ENCODE measurements at places on chromosomes 13 and 19.

DNA sequence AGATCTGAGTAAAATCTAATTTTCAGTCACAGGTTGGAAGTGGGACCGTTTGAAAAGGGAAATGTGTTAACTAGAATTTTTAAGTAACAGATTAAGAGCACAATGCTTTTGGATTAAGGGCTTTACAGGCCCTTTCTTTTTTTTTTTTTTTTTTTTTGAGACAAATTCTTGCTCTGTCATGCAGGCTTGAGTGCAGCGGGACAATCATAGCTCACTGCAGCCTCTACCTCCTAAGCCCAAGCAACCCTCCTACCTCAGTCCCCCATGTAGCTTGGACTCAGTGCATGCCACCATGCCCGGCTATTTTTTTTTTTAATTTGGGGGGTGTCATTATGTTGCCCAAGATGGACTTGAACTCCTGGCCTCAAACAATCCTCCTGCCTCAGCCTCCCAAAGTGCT, 363.7 kb downstream of the LIG4 start:
- no peak for DNase-seq

- no peak for DNase-seq
These were observed 26.2 kb downstream of the SLC8A2 start for GRCh38 chr19:47445527-47445926.

DNA sequence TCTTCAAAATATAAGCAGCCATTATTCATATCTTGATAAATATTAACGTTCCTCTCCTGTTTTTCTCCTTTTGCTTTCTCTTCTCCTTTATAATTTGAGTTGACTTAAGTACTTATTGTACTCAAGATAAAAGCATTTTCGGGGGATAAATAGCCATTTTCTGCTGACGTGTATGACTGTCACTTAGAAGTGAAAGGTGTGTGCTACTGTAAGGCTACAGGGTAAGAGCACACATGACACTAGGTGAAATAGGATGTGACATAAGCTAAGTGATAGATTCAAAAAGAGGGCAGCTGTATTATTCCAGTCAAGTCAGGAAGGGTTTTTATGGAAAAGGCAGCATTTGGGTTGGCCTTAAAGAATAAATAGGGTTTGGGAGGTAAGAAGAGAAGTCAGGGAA, 128.5 kb downstream of the GPC6 start:
- no peak for DNase-seq

- no peak for DNase-seq
These were observed 218.0 kb downstream of the RGCC start for GRCh38 chr13:41675306-41675705.

DNA sequence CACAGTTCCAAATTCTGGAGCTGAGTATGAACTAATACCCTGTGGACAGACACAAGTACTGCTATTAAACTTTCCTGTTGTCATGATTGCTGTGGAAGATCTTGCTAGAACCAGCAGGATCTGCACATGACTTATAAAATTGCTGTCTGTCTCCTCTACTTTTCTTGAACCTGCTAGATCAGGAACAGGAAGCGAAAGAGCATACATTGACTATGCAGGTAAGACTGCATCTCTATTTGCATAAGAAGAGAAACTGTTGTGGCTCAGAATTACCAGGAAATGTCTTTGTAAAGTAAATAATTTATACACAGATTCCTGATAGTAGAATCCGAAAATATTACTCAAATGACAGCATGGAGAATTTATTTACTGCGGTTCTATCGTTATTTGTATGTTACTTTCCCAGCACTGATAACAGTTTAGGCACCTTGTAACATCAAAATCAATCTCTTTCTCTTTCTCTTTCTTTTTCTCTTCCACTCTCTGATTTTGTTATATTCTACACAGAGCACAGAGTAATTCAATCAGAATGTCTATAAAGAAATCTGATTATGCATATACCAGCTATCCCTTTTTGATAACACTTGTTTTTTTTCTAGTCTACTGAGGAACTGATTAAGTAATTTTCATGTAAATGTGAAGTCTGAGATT, 226.5 kb downstream of the MYO16 start:
- no peak for DNase-seq

- no peak for DNase-seq
These were observed 88.0 kb downstream of the SLC10A2 start for GRCh38 chr13:102978168-102978567.

- DNase-seq: no peak
These were observed 12.8 kb upstream of the ZNF14 start for GRCh38 chr19:19745496-19746285.

DNA sequence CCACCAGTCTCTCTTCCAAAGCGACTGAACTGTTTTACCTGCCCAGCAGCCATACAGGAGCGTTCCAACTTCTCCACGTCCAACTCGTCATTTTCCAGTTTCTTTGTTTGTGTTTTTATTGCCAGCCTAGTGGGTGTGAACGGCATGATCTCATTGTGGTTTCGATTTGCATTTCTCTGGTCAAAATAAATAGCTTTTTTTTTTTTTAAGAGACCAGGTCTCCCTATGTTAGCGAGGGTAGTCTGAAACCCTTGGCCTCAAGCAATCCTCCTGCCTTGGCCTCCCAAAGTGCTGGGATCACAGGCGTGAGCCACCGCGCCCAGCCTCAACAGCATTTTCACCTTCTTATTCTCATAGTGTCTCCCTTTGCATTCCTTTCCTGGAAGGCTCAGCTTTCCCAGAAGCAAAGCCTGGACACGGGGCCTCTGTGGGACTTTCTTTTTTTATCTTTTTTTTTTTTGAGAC, 4.2 kb upstream of the JSRP1 start:
- no peak for DNase-seq

GRCh38 chr13:27977476-27978300, 8.6 kb upstream of the CDX2 start:
- no peak for DNase-seq

DNA sequence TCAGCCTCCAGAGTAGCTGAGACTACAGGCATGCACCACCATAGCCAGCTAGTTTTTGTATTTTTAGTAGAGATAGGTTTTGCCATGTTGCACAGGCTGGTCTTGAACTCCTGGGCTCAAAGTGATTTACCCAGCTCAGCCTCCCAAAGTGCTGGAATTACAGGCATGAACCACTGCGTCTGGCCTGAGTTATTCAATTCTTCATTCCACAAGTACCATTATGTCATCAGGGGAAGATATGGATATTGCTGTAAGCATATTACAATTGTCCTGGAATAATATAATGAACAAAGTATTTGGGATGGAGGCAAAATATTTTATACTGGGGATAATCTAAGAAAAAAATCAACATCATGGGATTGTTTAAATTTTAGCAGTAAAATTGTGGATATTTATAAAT, 646.0 kb upstream of the SLITRK6 start:
- no peak for DNase-seq

DNA sequence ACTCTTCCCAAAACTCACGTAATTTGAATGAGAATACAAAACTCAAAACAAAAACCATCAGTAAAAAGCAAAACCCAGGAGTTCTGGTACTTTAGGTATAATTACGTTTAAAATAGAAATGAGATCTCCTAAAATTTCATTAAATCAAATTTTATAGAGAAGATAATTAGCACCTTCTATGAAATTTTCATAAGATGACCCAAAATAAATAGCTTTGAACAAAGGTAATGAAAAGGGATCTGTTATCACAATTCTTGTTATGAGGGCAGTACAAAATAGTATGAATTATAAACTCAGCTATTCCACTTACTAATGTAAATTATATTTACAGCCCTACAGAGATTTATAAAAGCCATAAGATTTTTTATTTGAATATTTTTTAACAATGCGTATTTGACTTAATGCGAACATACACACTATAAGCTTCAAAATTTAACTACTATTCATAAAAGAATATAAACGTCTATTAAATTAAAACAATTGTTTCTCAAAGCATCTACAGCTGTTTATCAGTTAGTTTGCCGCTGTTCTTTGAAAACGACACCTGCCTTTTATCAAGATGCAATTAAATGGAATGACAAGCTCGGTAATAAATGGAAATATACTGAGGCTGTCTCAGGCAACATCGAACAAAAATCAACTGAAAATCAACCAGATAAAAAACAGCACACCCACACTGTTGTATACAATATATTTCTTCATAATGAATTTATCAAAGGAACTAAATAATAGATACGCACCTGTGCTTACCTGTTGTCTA, 63.8 kb downstream of the KCNRG start:
- no peak for DNase-seq

DNA sequence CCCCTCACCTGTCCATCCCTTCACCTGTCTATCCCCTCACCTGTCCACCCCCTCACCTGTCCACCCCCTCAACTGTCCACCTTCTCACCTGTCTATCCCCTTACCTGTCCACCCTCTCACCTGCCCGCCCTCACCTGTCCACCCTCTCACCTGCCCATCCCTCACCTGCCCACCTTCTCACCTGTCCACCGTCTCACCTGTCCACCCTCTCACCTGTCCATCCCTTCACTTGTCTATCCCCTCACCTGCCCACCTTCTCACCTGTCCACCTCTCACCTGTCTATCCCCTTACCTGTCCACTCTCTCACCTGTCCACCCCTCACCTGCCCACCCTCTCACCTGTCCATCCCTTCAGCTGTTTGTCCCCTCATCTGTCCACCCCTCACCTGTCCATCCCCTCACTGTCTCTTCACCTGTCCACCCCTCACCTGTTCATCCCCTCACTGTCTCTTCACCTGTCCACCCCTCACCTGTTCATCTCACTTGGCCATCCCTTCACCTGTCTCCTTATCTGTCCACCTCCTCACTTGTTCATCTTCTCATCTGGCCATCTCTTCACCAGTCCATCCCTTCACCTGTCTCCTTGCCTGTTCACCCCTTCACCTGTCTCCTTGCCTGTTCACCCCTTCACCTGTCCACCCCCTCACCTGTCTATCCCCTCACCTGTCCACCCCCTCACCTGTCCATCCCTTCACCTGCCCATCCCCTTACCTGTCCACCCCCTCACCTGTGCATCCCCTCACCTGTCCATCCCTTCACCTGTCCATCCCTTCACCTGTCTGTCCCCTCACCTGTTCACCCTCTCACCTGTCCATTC, 12.7 kb upstream of the KANK2 start:
- no peak for DNase-seq

DNA sequence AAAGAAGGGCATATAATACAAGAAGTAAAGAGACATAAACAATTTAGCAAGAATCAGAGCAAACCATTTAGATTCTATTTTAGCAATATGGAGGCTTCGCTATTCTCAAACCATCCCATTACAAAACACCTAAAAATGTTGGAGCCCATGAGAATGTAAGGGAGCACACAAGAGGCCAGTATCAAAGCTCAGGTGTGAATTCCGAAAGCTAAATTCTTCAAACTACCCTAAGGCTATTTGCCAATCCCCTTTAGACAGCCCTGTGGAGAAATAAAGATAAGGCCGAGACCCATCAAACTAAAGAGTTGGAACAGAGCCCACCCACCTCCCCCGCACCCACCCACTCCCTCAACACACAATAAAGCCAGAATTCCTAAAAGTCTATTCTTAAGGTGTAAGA, 210.8 kb upstream of the MAB21L1 start:
- no peak for DNase-seq

GRCh38 chr13:33132644-33133440, 116.6 kb downstream of the KL start:
- no peak for DNase-seq

DNA sequence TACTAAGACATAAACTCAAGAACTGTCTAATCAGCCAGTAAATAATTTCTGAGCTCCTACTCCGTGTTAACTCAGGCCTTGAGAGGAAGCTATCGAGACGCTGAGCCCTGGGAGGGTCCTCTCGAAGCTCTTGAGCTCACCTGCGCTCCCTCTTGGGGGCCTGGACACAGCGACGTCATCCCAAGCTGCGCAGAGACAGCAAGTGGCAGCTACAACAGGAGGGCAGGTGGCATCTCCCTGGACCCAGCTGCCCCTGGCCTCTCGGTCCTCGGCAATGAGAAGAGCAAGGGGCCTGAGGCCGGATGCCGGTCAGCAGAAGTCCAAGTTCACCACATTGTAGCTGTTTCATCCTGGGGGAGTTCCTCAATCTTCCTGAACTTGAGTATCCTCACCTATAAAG, 30.5 kb upstream of the TUBGCP3 start:
- no peak for DNase-seq

- DNase-seq: no peak
These were observed 36.8 kb downstream of the MIPEP start for GRCh38 chr13:23852351-23852750.

- no peak for DNase-seq
These were observed 53.0 kb downstream of the GGACT start for GRCh38 chr13:100535426-100536135.

DNA sequence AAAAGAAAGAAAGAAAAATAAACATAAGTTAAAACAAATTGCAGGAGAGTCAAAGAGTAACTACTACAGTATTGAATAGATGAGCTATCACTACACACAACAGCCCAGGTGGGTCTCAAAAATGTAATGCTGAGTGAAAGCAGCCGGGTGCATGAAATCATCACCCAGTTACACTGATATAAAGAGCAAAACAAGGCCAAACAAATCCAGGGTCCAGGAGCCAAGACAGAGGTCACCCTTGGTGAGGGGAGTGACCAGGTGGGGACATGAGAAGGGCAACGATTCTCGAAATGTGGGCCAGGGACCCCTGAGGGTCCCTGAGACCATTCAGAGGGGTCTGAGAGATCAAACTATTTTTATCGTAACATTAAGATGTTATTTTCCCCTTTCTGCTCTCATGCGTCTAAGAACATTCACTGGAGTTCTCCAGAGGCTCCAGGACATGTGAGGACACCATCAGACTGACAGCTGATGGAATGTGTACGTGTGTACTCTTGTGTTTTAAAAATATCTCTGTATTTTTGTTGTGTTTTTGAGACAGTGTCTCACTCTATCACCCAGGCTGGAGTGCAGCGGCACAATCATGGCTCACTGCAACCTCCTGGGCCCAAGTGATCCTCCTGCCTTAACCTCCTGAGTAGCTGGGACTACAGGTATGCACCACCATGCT, 10.6 kb downstream of the COQ8B start:
- DNase-seq: no peak

DNA sequence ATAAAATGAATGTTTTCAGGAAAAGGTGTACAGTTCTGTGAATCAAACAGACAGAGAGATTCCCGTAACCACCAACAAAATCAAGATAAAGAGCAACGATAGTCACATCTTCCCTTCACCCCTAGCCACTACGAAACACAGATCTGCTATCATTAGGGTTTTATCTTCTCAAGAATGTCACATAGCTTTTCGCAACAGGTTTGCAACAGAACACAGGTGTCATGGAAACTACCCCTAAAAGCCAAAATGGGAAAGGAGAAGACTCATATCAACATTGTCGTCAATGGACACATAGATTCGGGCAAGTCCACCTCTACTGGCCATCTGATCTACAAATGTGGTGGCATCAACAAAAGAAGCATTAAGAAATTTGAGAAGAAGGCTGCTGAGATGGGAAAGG, 11.1 kb downstream of the GPR42 start:
- no peak for DNase-seq

DNA sequence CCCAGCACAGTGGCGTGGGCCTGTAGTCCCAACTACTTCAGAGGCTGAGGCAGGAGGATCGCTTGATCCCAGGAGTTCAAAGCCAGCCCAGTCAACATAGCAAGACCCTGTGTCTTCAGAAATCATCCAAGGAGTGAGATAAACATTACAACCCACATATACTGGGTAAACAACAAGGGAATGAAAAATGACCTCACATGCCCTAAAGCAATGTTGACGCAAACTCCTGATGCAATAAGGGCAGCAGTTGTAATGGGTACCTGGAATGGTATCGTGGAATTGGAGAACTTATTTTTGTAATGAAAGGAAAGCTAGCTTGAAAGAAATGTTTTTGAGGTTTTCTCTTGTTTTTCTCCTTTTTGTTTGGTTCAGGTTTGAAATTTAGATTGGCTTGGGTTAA, 24.5 kb upstream of the LGALS16 start:
- no peak for DNase-seq

GRCh38 chr19:45794627-45795026, 2.0 kb upstream of the DMWD start:
- no peak for DNase-seq

GRCh38 chr19:33562636-33563035, 41.0 kb upstream of the PEPD start:
- no peak for DNase-seq
